ENCODE measurements at places on chromosomes 13 and 19. TPM values are rescaled to one million over a fixed set of nuclear protein-coding genes. Genes with fewer than 3 reads are reported as not detected.

The GPC5 gene
- 0.03 TPM for polyA plus RNA-seq

The FUT6 gene
- polyA plus RNA-seq, result not detected

The ASF1B gene
- 43.5 TPM for polyA plus RNA-seq

The SOX1 gene
- polyA plus RNA-seq, result not detected

The SERPINE3 gene
- polyA plus RNA-seq, result not detected

The KLK15 gene
- not detected for polyA plus RNA-seq

The SHANK1 gene
- 0.06 TPM for polyA plus RNA-seq

The BSPH1 gene
- not detected for polyA plus RNA-seq

The ZNF653 gene
- polyA plus RNA-seq, result 10.1 TPM

The NEK3 gene
- 5.7 TPM for polyA plus RNA-seq

The RASGRP4 gene
- not detected for polyA plus RNA-seq

The CEACAM4 gene
- polyA plus RNA-seq, result not detected

The TNNT1 gene
- polyA plus RNA-seq, result 21.5 TPM

The ATP8A2 gene
- 0.34 TPM for polyA plus RNA-seq

The ZNF583 gene
- polyA plus RNA-seq, result 0.85 TPM

The CLEC4M gene
- not detected for polyA plus RNA-seq

The FLT1 gene
- polyA plus RNA-seq, result not detected

The RAB8A gene
- 131 TPM for polyA plus RNA-seq

The CD33 gene
- polyA plus RNA-seq, result 0.03 TPM

The FFAR1 gene
- polyA plus RNA-seq, result not detected

The KLK2 gene
- not detected for polyA plus RNA-seq

The GRK1 gene
- polyA plus RNA-seq, result not detected

The PGLYRP2 gene
- not detected for polyA plus RNA-seq

The SIGLEC8 gene
- polyA plus RNA-seq, result not detected

The TEKTIP1 gene
- polyA plus RNA-seq, result not detected

The GARIN5B gene
- not detected for polyA plus RNA-seq

The URAD gene
- polyA plus RNA-seq, result not detected

All from mammary epithelial cell (primary cell).